DMS79 treated with DMSO at 0.1 percent for 48 hours (cell line): ENCODE measurements at places on chromosomes 12 and 14.

GRCh38 chr14:69880893-69881292, 1.7 kb downstream of the SMOC1 start:
- no peak for DNase-seq

DNA sequence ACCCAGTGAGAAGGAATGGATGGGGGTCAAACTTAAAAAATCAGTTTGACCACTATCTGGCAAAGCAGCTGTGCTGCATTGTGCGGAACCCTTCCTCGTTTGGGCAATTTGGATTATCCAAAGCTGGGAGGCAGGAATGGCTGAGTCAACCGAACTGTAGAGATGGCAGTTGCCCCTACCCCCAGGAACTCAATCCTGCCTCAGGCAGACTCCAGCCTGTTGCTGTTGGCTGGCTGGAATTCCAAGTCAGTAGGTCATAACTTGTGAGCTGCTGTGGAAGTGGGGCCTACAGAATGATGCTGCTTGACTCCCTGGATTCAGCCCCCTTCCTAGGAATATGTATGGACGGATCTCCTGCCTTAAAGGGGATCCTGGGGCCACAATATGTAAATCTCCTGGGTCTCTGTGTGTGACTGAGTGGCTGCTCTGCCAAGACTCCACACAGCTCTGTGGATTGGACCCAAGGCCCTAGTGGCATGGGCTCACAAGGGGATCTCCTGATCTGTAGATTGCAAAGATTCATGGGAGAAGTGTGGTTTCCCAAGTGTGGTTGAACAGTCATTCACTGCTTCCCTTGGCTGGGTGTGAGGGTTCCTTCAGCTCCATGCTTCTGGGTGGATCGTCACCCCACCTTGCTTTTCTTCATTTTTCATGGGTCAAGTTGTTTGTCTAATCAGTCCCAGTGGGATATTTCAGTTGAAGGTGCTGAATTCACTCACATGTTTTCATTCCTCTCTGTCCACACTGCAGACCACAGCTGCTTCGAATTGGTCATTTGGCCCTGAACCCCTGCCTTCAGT, 19.2 kb downstream of the LUM start:
- no peak for DNase-seq

DNA sequence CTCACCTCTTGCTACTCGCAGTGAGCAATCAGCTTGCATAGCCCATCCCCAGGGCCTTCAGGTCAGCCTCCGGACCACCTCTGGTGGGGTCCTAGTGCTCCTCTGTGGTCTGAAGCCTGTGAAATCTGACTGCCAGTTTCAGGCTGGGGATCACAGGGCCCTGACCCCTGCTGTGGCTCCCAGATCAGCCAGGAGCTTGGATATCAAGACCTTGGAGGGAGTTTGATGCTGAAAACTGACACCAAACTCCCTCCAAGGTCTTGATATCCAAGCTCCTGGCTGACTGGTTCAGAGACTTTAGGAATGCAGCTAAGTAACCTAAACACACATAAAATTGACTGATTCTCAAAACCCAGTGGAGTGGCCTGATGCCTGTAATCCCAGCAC, 19.8 kb upstream of the DHRS4 start:
- no peak for DNase-seq

DNA sequence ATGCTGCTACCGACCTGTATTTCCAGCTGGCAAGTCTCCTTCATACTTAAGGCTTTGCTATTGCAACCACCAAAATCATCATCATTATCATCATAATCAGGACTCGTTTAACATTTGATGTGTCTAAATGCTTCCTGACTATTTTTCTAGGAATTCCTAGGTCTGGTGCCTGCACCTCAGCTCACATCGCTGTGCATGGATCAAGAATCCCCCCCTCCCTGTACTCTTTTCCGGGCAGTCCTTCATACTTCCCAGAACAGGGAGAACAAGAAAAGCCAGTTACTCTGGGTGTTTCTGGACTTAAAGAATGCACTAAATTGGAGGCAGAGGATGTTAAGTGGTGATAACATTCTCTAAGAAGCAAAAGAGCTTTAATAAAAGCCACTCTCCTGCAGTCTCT, 9.4 kb downstream of the ERP27 start:
- DNase-seq, result peak; percentile 89

DNA sequence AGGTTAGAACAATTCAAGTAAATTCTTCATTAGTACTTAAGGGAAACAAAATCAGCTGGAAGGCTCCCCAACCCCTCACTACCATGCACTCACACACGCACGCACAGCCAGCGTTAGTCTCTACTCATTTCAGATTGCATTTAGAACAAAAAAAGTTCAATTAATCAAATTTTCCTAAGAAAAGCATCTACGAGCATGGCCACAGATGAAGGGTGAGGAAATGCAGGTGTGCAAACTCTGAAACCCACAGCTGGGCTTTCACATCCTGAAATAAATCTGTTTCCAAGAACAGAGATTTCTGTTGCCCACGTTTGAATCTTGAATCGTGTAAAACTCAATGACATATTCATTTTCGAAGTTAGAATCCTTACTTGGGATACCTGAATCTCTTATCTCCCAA, 62.6 kb downstream of the SEL1L start:
- DNase-seq, result no peak

DNA sequence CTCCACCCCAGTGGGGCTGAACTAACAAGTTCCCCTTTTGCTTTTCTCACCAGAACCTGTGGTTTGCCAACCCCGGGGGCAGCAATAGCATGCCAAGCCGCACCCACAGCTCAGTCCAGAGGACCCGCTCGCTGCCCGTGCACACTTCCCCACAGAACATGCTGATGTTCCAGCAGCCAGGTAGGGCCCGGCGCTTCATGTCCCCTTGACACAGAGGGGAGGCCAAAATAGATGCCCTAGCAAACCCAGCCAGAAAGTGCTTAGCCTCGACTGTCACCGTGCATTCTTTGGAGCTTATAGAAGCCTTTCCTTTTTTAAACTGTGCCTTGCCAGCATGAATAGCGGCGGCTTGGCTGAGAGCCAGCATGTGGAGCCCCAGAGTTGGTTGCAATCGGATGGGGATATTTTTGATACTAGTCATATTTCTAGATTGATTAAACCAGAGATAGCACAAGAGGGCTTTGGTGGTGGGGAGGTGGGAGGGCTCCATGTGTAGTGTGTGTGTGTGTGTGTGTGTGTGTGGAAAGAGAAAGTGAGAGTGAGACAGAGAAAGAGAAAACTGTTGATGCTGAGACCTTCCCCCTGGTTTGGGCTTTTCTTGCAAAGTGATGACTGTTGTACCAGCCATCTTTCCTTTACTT, 126.1 kb downstream of the GCH1 start:
- peak; percentile 69 for DNase-seq

GRCh38 chr14:29536886-29537511, 390.6 kb downstream of the PRKD1 start:
- DNase-seq, result peak; percentile 56

DNA sequence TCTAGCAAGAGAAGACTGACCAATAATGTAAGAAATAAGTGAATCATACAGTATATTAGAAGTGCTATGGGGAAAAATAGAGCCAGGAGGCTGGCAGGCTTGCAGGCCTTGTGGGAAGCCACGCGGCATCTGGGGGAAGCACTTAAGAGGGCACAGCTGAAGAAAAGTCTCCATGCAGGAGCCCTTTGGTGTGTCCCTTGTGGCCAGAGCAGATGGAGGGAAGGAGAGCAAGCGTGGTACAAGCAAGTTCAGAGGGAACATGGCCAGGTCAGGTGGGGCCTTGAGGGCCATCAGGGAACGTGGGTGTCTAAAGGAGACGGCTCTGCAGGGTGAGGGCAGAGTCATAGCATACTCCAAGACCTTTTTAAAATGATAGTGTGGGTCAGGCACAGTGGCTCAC, 51.7 kb downstream of the LRRC74A start:
- DNase-seq, result peak; percentile 48

- DNase-seq, result no peak
Observed at GRCh38 chr12:67433385-67434175, 164.4 kb downstream of the CAND1 start.

DNA sequence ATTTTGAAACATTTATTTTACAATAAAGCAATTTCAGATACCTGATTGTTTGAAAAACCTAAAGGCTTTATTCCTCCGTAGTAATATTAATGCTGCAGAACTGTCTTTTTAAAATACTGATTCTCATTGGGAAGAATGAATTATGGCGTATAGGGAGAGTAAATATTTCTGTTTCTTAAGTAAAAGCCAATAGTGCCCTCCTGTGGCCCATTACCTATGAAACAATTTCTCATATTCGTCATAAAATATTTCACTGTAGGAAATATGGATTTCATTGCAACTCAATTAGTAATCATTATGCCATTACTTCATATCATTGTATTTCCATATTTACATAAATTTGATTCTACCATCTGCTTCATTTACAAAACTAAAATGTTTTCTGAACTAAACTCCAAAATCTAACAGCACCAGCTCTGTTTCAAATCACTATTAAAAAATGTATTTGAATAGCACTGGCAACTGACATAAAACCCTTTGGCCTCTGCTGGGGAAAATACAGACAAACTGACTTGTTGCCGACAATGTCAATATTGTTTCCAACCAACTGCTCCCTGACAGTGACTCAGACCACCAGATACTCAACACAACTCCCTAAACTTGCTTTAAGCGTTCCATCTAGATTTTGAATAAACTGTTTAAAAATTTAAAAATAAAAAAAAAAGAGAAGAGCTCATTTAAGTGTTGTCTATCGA, 290.3 kb downstream of the NAV3 start:
- no peak for DNase-seq
